ENCODE measurements at places on chromosomes 1 and 21.

DNA sequence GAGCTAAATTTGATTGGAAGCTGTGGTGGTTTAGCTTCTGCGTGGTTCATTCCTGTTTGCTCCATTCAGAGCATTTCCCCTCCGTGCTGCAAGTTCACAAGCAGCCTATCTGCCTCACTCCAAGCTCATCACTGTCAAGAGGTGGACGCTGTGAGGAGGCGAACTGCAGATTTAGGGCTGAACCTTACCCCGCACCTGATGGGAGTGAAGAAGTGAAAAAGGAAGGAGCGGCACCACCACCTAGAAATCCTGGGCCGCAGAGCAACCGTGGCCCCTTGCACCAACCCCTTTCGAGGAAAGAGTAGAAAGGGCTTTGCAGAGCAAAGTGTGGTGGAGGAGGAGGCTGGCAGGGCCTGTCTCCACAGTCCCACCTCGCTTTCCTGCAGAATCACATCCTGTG, 117.4 kb downstream of the IER5 start:
- DNase-seq: no peak

GRCh38 chr1:60265560-60266535, 192.3 kb upstream of the C1orf87 start:
- DNase-seq: no peak

GRCh38 chr1:89753761-89754160, 67.1 kb upstream of the LRRC8D start:
- DNase-seq: no peak

- no peak for DNase-seq
Measured at GRCh38 chr1:31944205-31945089, 6.3 kb upstream of the PTP4A2 start.

DNA sequence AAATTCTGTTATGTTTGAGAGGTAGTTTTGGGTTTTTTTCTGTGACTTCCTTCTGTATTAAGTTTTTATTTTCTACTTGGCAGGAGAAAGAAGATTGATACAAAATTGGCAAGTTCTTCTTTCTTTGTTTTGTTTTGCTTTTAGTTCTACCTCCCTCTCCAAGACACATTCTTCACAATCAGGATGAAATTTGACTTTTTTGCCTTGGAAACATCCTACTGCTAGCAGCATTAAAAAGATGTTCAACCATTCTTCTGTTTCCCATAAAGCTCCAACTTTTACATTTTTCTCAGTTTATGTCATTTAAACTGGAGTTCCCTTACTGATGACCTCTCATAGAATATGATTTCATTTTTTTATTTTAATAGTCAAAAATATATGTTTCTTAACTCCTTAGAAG, 234.8 kb downstream of the NCAM2 start:
- no peak for DNase-seq

DNA sequence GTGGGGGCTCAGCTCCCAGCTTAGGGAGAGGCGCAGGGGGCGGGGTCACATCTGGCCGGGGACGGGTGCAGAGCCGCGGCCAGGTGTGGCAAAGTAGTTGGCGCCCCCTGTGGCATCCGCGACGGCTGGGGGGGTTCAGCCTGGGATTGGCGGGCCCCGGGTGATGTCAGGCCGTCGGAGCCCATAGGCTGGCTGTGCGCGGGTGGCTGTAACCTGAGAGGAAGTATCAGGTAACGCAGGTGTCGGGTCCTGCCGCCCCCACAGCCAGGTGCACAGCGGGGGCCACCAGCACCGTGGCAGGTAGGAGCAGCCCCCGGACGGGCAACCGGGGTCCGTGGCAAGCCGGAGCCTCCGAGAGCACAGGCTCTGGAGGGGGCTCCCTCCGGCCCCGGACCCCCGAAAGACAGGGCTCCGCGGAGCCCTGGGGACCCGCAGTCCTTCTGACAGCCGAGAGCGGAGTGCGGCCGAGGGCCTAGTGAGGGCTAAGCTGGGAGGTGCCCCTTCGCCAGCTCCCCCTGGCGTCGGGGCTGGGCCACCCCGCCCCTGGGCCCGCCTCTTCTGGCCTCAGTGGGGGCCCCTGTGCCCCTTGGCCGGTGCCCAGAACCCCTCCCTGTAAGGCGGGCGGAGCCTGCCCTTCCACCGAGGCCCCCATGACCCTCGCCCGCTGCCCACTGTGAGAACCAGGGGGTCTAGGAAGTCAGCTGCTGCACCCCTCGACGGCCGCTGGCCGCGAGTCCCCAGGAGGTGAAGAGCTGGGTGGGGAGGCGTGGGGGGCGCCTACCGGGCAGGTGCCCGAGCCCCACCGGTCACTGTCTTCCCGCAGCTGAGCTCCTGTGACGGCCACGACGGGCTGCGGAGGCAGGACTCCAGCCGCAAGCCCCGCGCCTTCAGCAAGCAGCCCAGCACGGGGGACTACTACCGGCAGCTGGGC, 17.9 kb downstream of the TNFRSF25 start:
- DNase-seq: no peak

DNA sequence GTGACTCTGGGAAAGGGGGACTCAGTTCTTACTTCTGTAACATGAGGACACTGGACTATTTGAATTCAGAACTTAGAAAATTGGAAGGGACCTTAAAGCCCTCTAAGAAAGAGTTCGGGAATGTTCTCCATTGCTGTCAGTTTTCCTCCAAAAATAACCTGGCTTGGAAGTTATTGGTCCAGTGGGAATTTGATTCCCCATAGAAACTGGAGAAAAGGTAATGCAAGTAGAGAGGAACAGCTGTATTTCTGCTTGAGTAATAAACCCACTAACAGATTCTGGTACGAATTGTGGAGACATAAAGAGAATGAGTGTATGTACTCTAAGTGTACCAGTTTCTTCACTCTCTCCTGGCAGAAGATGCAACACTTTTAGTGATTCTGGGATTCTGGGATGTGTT, 1.8 kb downstream of the ZBED6 start:
- no peak for DNase-seq

- DNase-seq: no peak
Measured at GRCh38 chr21:43849532-43850299, 15.3 kb upstream of the AGPAT3 start.

GRCh38 chr21:42461881-42462877, 33.8 kb downstream of the RSPH1 start:
- DNase-seq: no peak

DNA sequence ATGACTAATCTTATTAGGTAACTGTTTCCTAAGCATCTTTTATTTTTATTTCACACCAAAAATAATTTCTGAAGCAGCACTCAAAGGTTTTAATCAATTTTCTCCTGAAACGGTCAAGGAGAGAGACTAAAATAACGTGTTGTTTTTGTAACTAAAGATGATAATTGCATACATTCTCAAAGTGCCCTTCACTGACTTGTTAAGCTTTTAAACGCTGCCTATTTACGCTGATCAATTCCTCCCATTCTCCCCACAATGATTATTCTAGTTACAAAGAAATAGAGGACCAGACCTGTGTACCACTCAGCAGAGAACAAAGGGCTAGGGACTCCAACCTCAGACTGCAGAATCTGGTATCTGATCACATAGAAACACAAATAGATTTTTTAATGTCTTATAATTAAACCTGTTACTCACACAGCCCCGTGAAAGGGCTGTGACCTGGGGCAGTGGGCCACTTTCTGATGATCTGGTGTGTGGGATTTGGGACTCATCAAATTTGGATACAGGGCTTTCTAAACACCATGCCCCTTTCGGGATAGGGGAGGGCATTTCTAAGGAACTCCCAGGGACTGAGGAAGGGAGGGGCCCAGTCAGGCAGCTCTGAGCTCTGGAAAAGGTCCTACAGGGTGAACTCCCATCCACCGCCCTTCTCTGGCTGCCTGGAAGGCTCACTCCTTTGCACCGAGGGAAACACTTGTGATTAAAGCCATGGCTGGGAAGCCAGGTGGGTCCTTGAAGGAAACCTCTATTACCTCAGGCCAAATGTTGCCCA, 65.2 kb downstream of the BCAR3 start:
- DNase-seq: no peak

GRCh38 chr1:38474738-38475623, 384.6 kb downstream of the RRAGC start:
- DNase-seq: no peak
